ENCODE measurements at places on chromosomes 13 and 19.

GRCh38 chr19:3612330-3612729 is 5.7 kb upstream of the TBXA2R start:
- DNase-seq, result no peak

- DNase-seq, result no peak
Measured at GRCh38 chr19:10808937-10809649, 26.9 kb downstream of the TMED1 start.

- DNase-seq, result no peak
Measured at GRCh38 chr13:112069061-112069844, 2.3 kb downstream of the SOX1 start.

GRCh38 chr19:37079238-37079637 is 1.0 kb downstream of the ZNF420 start:
- DNase-seq, result no peak

- DNase-seq, result no peak
Measured at GRCh38 chr13:53631511-53631910, 602.9 kb downstream of the OLFM4 start.

GRCh38 chr19:608155-609003 is 18.7 kb downstream of the HCN2 start:
- no peak for DNase-seq

DNA sequence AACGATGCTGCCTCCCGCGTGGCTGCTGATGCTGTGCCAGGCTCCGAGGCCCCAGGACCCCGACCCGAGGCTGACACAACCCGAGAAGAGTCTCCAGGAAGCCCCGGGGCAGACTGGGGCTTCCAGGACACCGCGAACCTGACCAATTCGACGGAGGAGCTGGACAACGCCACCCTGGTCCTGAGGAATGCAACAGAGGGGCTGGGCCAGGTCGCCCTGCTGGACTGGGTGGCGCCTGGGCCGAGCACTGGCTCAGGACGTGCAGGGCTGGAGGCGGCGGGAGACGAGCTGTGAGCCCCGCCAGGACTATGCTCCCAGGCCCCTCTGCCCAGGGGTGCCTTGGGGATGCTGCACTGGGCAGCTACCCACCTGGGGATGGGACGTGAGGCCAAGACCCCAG is 10.7 kb downstream of the SIRT6 start:
- no peak for DNase-seq

DNA sequence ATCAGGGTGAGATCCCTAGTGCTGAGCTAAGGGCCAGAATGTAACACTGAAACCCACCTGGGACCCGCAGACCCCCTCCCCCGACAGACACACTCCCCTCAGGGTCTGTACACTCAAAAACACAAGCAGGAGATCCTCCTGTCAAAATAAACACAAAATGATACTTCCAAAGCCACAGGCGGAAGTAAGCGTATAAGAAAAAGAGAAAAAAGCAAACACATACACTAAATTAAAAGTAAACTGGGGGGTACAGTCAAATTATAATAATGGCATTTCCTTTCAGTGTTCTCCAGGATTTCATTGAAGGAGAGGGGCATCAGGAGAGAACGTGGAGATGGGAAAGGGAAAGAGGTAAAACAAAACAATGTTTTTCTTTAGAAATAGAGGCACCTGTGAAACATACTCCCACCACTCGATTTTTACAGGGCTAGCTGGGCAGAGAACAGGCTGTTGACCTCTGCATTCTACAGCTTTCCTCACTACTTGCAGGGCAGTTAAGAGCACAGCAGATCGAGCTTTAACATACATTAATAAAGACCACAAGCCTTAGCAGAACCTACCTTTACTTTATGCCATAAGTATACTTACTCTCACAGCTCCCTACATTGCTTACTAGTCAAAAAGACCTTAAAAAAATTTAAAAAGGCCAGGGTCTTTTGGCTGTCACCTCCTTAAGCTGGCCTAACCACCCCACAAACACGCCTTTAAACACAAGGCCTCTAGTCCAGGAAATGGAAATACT is 5.3 kb downstream of the ZIC5 start:
- no peak for DNase-seq

GRCh38 chr13:51021811-51022210 is 89.3 kb downstream of the C13orf42 start:
- DNase-seq, result no peak

DNA sequence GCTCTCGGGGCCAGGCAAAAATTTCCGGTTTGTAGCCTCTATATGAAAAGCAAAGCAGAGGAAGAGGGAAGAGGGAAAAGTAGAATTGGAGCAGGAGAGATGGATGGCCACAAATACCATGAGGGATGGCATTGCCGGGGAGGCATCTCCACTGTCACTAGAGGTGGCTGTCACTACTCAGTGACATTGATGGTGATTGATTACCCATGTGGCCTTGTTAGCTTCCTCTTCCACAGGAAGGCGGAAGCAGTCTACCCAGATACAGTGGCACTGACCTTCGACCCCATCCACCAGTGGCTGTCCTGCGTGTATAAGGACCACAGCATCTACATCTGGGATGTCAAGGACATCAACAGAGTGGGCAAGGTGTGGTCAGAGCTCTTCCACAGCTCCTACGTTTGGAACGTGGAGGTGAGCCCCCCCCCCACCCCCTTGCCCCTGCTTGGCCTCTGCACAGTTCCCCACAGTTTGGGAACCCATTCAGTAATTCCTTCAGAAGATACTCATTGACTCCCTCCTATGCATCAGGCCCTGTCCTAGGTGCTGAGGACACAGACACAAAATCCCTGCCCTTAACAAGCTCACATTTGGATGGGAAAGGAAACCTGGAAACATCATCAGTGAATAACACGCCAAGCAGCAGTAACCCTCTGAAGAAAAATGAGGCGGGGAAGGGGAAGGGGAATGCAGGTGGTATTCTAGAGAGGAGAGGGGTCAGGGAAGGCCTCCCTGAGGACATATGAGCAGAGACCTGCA is 18.6 kb downstream of the WDR62 start:
- DNase-seq, result no peak

GRCh38 chr13:67860315-67860714 is 630.2 kb upstream of the PCDH9 start:
- no peak for DNase-seq

GRCh38 chr13:43058318-43058674 is 34.9 kb downstream of the DNAJC15 start:
- no peak for DNase-seq

DNA sequence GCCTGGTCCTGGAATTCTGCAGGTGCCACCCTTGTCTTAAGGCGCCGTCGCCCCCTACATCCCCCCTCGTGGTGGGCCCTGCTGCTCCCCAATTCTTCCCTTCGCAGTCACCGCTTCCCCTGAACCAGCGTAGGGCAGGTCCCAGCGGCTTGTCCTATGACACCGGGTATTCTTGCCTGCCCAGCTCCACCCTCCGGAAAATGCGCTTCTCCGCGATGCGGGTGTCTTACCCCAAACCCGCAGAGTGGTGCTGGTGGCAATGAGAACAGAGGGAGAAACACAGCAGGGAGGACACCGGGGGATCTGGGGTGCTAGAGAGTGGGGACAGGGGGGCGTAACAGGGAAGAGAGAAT is 9.0 kb downstream of the ZNF808 start:
- DNase-seq, result no peak

- DNase-seq, result no peak
Measured at GRCh38 chr13:73985783-73986182, 148.4 kb downstream of the KLF12 start.

DNA sequence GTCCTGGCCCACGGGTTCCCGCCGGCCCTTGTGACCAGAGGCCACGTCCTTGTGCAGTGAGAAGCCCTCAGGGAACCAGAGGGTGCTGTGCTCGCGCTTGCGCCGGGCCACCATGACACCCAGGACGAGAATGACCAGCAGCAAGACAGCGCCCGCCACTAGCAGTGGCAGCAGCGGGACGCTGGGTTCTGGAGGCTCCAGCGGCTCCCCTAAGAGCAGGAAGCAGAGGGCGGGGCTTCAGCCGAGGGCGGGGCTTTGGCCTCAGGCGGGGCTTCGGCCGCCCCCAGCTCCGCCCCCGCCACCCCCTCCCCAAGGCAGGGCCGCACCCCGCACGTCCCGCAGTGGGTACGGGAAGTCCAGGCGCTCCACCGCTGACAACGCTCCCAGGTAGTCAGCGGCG is 30.4 kb downstream of the NOTCH3 start:
- no peak for DNase-seq

DNA sequence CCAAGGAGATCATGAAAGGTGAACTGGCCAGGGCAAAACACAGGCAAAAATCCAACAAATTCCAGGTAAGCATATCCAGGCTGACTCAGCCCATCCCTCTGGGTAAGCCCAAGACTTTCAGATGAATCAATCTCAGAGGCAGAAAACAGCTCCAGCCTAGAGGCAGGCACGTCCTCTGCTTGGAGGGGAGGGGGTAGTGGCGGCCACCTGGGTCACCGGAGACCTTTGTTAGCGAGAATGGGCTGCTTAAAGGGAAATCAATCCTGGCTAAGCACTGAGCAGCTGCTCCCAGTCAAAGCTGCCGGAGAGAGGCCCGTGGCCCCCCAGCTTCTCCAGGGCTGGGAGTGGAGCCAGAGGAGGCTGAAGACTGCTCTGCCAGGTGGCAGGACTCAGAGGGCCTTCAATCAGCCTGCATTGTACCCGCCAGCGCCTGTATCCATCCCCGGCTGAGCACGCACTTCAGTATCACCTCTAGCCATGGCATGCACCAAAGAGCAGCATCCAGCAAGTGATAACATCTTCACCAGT is 48.2 kb downstream of the PIN1 start:
- no peak for DNase-seq

- no peak for DNase-seq
Measured at GRCh38 chr13:113565526-113566226, 18.9 kb upstream of the TFDP1 start.

GRCh38 chr19:19502808-19503602 is 12.3 kb downstream of the TSSK6 start:
- DNase-seq, result no peak

GRCh38 chr13:107721125-107721869 is 494.0 kb downstream of the LIG4 start:
- no peak for DNase-seq

DNA sequence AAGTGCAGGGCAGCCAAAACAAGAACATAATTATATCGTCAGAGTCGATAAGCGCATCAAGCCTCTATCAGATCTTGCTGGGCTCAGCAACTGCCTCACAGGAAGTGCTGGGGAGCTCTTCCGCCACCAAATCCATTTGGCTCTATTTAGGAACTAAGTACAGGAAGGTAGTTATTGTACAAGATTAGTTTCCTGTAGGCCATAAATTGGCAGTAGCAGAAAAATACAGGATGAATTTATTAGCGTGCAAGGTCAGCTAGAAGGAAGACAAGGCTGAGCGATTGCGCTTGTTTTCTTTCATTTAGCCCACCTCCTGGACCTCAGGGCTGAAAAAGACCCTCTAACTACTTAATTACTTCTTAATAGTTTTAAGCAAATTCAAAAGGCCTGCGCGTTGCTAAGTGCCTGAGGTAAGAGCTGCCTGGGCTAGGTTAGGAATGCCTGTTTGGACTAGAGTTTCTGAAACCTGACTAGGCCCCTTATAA is 118.5 kb downstream of the IRS2 start:
- DNase-seq, result no peak

GRCh38 chr13:83498481-83499190 is 383.6 kb downstream of the SLITRK1 start:
- DNase-seq, result no peak

DNA sequence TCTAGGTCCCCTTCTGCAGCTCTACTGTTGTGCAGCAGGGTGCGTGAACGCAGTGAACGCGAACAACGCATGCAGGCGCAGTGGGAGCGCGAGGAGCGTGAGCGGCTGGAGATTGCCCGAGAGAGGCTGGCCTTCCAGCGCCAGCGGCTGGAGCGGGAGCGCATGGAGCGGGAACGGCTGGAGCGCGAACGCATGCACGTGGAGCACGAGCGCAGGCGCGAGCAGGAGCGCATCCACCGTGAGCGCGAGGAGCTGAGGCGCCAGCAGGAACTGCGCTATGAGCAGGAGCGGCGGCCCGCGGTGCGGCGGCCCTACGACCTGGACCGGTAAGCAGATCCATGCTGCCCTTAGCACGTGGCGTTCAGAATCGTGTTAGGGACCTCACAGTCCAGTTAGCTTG is 18.8 kb downstream of the MICOS13 start:
- no peak for DNase-seq

DNA sequence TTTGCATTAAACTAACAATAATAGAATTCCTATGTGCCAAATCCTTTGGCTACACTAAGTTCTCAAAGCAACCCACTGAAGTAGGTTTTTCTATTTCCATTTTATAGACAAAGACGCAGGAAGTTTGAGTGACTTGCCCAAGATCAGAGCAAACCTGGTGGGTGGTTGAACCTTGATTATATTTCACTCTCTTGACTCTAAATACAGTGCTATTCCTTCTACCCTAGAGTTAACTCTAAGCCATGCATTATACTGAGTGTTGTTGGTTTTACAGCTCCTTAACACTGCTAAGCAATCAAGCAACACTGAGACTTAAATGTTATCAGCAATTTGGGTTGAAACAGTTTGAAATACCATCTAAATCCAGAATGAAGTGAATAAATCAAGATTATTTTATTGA is 813.6 kb upstream of the GPC6 start:
- DNase-seq, result no peak

- no peak for DNase-seq
Measured at GRCh38 chr19:34171539-34171876, 796 bp upstream of the LSM14A start.

DNA sequence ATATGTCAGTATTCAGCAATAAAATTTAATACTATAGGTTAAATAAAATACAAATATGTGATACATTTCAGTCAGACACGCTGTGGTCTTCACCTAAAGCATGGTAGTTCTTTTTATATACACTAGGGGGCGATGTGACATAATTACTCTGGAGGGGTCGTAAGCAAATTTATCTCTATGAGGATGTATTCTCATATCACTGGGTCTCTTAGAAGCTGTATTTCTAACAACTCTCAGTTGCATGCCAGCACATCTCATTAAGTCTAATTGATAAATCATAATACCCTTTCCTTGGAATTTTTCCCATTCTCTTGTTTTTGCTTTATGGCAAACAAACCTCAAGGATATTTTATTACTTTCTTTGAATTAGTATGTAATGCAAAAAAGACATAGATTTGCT is 3.9 kb upstream of the PCDH17 start:
- no peak for DNase-seq

- no peak for DNase-seq
Measured at GRCh38 chr19:45607071-45608029, 5.3 kb upstream of the GPR4 start.

DNA sequence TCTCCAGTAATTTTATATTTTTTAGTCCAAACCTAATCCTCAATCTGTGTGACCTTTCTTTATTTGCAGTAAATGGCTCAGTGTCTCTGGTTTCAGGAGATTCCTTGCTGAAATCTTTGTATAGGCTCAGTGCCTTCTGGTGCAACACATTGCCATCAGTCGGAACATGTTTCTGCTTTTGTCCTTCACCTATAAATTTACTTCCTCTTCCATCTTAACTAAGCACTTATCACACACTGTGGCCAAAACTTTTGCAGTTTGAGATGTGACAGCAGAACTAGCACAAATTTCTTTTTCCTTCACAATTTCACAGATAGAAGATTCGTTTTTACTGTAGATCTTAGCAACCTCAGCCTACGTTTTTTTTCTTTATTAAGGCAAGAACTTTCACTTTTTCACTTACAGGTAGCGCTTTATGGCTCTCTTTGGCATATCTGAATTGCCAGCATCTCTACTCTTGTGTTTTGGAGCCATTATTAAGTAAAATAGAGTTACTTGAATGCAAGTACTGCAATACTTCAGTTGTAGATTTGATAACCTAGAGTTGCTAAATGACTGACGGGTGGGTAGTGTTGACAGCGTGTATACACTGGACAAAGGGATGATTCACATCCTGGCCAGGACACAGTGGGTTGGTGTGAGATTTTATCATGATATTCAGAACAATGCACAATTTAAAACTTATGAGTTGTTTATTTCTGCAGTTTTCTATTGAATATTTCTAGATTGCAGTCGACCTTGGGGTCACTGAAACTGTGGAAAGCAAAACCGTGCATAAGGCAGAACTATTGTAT is 44.3 kb downstream of the NDFIP2 start:
- DNase-seq, result no peak

Measured in cortex of kidney (tissue), 1 donor.